Right ventricle myocardium inferior (tissue), 1 donor: ENCODE measurements at places on chromosomes 4 and X.

DNA sequence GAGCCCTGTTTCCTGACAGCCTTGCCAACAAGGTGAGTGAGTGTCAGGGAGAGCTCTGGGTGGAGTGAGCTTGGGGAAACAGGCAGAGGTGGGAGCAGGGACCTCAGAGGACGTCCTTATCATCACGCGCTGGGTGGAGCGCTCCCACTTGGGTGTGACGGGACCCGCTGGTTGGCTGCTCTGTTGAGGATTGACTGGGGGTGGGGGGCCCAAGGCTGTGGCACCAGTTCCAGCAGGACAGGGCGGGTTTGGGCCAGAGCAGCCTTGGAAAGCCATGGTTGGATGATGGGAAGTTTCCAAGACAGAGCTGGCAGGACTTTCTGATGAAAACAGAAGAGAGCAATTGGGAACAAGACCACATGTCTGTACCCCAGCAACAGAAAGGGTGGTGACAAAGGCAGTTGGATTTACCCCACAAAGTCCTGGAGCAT lies 3.0 kb upstream of the PCGF3 start:
- DNase-seq: peak; percentile 55

DNA sequence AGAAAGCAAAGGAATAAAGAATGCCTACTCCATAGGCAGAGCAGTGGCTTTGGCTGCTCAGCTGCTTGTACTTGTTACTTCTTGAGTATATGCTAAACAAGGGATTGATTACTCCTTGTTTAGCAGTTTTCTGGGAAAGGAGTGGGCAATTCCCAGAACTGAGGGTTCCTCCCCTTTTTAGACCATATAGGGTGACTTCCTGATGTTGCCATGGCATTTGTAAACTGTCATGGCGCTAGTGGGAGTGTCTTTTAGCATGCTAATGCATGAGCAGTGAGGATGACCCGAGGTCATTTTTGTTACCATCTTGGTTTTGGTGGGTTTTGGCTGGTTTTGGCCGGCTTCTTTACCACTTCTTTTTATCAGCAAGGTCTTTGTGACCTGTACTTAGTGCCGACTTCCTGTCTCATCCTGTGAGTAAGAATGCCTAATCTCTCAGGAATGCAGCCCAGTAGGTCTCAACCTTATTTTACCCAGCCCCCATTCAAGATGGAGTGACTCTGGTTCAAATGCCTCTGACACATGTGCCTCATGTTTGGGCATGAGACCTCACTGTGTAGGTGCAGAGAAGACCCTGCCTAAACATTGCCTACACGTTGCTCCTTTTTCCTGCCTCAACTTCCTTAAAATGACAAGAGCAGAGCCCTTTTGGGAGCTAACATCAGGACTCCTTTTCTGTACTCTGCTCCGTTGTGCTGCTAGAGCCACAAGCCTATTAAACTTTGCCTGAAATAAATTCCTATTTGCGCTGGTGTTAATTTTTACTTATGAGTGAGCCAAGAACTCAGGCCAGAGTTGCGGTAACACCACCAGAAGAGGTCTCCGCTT lies 21.0 kb upstream of the UBA6 start:
- DNase-seq: no peak

GRCh38 chr4:148850257-148850995 lies 408.2 kb upstream of the NR3C2 start:
- DNase-seq: no peak

DNA sequence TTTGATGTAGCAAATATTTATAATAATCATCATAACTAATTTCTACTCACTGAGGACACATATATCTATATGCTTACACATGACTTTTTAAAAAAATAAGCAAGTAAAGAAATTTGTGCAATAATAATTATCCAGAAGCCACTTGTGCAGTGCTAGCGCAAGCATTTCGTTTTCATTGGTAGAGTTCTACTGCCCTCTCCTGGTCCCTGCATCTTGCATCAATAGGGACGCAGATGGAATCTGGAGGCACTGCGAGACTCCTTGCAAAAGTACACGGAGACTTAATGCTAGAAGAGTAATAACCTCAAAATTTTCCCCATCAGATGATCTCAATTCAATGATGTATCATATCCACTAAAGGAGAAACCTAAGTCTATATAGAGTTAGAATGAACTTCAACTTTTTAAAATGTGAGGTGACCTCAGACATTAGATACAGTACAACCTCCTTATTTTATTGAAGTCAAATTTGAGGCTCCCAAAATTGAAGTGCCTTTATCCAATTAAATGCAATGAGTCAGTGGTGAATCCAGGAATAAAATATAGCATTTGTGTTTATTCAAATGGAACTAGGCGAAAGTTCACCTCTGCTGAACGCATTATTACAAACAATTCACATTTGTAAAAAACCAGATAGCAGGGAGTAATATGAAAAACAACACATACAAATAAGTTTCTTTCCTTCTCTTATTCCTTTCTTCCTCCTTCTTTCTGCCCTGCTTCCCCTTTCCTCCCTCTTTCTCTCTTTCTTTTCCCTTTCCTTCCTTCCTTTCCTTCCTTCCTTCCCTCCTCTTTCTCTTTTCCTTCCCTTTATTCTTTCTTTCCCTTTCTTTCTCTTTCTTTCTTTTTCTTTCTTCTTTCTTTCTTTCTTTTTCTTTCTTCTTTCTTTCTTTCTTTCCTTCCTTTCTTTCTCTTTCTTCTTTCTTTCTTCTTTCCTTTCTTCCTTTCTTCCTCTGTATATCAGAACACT lies 450.0 kb downstream of the ANKRD50 start:
- no peak for DNase-seq

DNA sequence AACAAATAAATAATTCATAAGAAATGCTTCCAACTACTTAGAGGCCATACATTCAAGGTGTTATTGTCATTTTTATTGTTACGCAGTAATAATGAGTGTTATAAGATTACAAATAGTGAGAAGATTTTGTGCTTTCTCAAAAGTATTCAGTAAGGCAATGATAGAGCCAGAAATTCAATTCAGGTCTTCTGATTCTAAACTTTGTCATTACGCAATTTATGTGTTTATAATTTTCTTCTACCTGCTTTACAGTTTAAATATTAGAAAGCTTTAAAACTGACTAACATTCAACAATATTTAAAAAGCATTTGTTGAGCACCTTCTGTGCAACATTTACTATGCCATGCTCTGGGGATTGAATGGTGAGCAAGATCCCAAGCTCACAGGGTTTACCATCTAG lies 183.4 kb upstream of the ETNPPL start:
- DNase-seq: no peak

- no peak for DNase-seq
Measured at GRCh38 chr4:178784491-178784890, 1342.3 kb upstream of the AGA start.

DNA sequence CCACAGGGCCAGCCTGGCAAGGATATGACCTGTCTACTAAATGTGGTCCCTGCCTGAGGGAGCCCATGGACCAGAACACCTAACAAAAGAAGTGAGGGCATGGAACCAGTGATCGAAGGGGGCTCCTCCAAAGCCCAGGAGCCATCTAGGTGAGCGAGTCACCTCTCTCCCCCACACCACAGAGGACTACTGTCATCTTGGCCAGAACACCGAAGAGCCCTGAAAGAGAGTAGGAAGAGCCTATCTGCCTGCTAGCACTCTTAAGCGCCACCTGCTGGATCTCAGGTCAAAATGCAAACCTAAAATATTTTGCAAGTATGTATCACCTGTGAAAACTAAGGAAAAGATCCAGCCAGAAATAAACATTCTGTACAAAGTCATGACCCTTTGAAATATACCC lies 137.9 kb upstream of the ZXDB start:
- no peak for DNase-seq

GRCh38 chr4:155745984-155746383 lies 12.8 kb upstream of the GUCY1B1 start:
- no peak for DNase-seq

- no peak for DNase-seq
Measured at GRCh38 chrX:73270753-73271152, 56.1 kb upstream of the NAP1L2 start.

DNA sequence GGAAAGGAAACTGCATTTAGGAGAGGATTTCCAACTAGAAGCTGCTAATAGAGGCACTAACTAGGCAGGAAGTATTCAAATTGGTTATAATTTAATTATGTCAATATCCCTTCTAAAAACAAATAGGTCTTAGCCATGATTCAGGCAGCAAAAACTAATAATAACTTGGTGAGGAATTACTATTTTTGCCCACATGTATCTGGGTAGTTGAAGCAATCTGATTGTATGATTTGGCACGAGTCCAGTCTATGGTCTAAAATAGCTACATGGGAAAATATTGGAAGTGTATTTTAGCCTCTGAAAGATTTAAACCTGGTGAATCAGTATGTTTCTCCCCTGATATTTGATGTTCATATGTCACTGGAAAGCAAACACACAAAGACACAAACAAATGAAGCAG lies 62.2 kb downstream of the MFAP3L start:
- DNase-seq: no peak

GRCh38 chrX:17564689-17565409 lies 172.4 kb upstream of the SCML1 start:
- DNase-seq: no peak

DNA sequence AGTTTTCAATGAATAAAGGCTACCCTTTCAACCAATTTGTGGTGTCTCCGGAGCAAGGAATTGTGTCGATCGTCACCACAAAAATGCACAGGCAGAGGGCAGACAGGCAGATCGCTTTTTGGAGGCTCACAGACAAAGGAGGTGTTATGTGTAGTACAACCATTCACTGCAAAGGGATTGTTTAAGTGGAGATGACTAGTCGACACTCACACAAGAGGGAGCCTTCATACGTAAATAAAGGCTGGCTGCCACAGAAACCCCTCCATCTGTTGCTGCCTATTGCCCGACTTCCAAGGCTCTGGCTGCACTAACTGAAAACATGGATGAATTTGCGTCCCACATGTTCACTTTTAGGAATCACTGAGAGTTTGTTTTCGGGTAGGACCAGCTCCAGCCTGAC lies 281.1 kb downstream of the NKX6-1 start:
- no peak for DNase-seq

- no peak for DNase-seq
Measured at GRCh38 chr4:153499005-153499404, 32.8 kb downstream of the TMEM131L start.

GRCh38 chr4:130449741-130450140 lies 1353.8 kb downstream of the C4orf33 start:
- DNase-seq: no peak

DNA sequence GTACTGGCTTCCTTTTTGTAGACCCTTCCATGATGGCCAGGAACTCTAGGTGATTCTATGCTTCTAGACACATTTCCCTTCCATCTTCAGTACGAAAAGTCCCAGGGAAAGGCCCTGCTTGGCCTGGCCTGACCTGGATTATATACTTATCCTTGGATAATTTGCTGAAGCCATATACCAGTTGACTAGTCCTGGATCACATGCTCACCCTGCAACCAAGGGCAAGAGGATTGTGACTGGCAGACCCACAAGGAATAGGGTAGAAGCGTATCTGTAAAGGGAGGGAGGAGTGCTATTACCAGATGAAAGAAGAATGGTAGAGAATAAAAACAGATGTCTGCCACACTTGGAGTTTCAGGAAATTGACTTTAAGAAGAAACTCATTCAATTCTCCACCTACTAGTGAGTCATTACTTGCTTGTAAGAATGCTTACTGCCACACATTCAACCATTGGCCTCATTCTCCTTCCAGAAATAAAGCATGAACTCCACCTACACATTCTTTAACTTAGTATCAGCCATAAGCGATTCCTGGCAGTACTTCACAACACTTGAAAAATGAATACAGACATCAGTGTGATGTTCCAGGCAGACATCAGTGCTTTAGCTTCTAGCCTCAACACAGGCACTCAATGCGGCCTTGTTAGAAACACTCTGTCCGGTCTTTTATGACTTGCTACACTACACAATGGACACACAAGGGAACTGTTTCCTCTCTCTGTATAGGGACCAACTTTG lies 141.8 kb downstream of the CBR4 start:
- no peak for DNase-seq

DNA sequence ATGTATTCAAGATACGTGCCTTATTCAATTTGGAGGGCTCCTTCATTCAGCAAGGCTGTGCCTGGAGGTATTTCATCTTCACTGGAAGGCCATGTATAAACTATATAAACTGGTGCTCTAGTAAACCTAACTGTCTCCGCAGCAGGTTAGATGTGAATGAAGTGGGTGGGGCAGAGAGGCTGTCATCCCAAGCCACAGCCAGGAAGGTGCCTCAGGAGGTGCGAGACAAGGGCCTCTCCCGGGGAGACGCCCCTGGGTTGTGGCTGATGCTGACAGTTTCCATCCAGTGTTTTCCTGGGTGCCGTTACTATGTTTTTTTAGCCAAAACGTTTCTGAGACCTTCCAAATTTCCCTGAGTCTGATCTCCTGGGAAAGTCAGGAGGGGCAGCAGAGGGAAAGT lies 221.5 kb upstream of the RPL34 start:
- no peak for DNase-seq

DNA sequence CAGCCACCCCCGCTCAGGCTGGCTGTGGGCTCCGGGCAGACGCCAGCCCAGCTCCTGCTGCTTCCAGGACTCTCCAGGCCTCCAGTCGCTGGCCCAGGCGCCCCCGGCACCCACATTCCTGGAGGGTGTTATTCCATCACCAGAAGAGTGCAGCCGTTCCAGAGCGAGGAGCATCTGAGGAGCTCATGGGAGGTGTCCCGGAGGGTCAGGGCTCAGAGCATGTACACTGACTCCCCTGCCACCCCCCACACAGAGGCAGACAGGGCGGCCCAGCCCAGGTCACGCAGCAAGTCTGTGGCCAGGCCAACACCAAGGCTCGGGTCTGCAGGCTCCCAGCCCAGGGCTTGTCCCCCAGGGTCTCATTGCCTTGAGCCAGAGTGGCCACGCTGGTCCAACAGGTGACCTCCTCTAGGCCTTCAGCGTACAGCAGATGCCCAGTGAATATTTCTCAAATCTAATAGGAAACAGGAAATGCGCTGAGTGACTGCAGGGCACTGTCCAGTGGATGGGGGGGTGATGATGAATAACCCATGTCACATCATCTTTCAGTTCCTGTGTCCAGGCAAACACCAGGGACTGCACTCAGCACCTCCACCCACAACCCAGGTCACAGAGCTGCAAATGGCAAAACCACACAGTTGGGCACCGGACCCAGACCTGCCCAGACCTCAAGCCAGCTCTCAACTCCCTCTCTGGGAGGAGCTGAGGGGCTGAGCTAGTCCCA lies 37.2 kb downstream of the ABLIM2 start:
- peak; percentile 39 for DNase-seq

DNA sequence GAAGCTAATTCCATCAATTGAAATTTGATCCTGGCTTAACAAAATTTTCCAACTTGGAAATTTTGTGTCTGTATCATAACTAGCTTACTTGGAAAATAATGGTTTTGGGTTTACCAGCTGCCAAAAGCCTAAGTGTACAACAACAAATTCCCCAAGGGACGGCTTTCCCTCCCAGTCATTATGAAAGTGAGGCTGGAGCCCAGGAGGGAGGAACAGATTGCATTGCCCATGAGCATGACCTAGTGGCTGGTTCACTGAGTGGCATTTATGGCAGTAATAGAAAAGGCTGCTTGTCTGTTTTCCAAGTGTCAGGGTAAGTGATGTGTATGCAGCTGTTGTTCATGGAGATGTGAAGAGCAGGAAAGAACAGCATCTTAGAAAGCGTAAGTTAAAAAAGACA lies 70.8 kb upstream of the HHIP start:
- no peak for DNase-seq
